ENCODE measurements at places on chromosomes 5 and 9.

- DNase-seq, result no peak
These were observed 57.0 kb upstream of the GRAMD2B start for GRCh38 chr5:126366199-126366560.

GRCh38 chr9:91773156-91773555, 176.9 kb downstream of the ROR2 start:
- DNase-seq, result no peak

GRCh38 chr5:39138892-39139291, 64.7 kb upstream of the RICTOR start:
- DNase-seq, result no peak

DNA sequence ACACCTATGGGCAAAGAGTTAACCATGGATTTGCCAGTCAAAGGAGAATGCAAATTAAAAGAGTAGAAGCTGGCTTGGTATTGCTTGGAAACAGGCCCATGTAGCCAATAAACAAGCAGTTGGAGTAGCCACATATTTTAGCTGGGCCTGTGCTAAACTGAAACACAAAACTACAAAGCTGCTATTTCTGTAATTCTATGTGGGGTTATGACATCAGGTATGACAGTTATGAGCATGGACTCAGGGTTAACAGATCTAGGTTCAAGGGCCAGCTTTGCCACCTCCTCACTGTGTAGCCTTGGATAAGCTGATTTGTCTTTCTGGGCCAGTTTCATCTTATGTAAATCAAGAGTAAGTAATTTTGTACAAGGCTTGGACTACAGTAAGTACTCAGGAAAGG, 142.7 kb downstream of the PIP5K1B start:
- DNase-seq, result no peak

Measured in thoracic aorta (tissue), 2 donors.